LHCN-M2 (cell line): ENCODE measurements at places on chromosomes 5 and 9.

DNA sequence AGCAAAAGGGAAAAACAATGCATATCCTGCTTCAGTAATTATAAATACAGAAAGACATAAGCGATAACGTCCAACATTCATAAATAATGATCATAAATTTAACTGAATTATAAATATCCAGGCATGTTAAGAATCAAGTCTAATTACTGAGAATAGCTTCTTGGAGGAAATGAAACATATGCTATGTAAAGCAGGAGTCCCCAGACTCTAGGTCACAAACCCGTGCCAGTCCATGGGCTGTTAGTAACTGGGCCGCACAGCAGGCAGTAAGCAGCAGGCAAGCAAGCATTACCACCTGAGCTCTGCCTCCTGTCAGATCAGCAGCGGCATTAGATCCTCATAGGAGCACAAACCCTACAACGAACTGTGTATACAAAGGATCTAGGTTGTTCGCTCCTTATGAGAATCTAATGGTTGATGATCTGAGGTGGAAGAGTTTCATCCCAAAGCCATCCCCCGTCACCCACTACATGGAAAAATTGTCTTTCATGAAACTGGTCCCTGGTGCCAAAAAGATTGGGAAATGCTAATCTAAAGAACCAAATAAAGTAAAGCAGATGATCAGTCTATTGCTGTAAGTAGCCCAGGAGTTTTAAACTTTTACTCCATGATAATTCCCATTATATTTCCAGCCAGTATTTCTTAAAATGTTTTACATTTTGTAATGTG lies 50.4 kb downstream of the CERT1 start:
- DNase-seq, result no peak

- no peak for DNase-seq
Observed at GRCh38 chr5:115809946-115810345, 6.5 kb downstream of the CDO1 start.

DNA sequence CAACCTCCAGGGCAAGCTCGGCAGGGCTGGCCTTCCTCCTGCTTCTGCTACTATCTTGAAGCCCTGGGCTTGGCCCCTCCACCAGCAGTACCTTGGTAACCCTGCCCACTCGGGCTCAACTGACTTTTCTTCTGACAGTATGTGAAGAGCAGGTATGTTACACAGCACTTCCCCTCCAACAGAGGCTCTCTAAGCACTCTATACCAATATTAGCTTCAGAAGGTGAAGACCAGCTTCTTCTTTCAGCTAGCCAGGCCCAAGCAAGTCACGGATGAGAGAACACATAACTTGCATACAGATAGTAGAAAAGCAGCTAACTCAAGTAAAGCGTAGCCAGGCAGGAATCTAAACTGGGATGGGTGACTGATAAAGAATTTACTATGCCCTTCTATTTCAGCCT lies 64.3 kb downstream of the FEM1C start:
- DNase-seq, result no peak

GRCh38 chr5:37412515-37412914 lies 33.4 kb downstream of the WDR70 start:
- peak; percentile 69 for DNase-seq

GRCh38 chr5:92641031-92641962 lies 939.7 kb downstream of the NR2F1-AS1 start:
- peak; percentile 79 for DNase-seq

DNA sequence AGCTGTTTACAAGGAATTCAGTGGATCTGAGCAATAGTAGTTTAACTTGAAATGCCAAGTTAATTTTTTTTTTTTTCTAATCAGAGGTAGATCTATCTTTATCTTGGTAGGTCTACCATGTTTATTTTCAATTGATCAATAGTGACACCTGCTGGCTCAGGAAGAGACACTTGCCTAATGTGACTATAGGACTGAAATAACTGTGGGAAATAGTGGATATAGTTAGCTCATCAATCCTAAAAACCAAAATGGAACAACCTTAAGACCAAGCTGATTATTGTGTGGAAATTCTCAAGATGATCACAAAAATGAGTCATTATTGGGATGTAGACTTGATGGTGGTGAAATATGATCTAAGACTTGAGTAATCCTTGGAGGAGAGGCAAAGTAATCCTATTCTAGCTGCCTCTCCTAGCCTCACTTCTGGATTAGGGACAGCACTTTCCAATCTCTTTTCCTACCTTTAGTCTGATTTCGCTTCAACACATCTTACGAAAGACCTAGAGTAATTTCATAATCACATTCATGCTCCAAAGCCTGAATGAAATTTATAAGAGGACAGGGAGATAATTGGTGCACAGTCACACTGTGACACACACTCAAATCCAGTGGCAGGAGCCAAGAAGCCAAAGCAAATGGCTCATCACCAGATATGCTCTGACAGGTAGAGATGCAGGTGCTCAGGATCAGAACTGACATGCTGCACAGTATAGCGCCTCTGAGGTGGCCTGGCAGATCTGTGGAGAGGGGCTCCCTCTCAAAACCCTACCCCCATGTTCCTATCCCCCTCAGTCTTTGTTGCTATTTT lies 156.3 kb downstream of the HMHB1 start:
- DNase-seq, result peak; percentile 77

- no peak for DNase-seq
Observed at GRCh38 chr5:118519466-118519865, 468.9 kb downstream of the DTWD2 start.

DNA sequence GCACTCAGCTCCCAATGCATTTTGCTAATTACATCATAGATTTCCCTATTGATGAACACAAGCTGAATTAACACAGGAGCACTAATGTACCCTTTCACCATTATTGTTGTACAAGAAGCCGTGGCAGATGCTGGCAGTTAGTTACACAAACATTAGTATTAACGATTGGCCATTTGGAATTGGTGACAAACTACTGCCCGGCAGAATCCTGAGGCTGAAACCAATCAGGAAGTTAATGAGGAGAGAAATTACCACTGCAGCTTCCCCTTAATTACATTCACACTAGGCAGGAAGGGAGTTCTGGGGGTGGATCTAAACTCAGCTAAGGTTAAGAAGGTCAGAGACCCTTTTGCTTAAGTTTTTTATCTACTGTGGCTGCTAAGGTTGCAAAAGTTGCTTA lies 9.6 kb upstream of the DMRT3 start:
- no peak for DNase-seq

DNA sequence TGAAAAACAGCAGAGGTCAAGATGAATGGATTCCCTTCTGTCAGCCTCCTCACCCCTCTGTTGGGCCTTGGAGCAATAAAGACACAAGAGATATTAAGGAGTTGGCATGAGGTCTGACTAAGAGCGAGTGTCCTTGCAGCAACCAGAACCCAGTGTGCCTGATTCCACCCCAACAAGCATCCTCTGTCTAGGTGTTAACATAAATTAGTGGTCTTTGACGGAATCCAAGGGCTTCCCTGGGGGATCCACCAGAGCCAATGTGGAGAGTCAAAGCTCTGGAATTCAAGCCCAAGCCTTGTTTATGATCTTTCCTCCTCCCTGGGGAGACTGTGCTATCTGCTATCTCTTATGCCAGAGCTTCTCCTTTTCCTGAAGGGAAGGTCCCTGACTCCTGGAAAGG lies 128.1 kb upstream of the SMIM23 start:
- DNase-seq, result no peak

DNA sequence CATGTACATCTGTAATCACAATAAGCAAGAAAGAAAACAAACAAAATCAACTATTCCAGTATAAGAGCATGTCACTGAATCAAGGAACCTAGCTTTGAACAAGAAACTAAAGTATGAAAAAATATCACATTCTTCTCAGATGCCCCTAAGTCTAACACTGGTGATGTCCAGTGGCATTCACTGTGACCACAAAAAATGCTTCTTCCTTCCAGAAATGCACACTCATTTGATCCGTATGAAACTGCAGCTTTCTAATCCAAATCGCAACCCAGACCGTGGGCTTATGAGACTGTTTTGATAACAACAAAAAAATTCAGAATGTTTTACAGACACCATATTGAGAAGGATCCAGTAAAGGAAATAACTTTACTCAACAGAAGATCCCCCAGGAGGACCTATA lies 320.1 kb upstream of the TARS1 start:
- peak; percentile 83 for DNase-seq

- DNase-seq, result peak; percentile 40
Observed at GRCh38 chr9:14383294-14383693, 69.4 kb upstream of the NFIB start.

- DNase-seq, result no peak
Observed at GRCh38 chr5:134432677-134433359, 21.1 kb upstream of the CDKN2AIPNL start.

DNA sequence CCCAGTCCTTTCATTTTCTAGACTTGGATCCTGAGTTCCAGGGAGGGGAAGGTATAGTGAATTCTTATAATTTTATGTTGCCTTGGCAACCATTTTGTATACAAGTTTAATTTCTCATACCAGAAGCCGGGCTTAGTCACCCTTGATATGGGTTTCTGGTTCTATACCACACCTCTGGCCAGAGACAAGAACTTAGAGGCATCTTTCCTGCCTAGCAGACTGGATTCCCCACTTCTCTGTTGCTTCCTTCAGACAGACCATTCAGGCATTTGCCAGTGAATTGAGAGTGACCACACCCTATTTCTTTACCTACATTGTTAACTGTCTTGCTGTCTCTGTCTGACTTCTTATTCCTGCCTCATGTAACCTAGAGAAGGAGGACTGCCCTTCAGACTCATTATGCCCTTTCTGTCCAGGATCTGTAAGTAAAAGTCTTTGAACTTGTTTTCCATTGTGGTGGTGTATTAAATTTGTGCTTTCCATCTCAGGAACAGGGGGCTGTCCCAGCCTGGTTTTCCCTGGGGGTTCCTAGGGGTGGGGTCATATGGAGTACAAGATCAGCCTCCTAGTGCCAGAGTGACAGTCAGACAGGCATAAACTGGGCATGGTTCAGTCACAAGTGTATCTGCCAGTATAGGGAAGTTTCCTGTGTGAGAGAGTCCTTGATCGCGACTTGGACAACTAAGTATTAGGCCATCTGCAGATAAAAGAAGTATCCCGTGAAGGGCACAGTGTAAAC lies 27.4 kb downstream of the TNFSF8 start:
- DNase-seq, result no peak

DNA sequence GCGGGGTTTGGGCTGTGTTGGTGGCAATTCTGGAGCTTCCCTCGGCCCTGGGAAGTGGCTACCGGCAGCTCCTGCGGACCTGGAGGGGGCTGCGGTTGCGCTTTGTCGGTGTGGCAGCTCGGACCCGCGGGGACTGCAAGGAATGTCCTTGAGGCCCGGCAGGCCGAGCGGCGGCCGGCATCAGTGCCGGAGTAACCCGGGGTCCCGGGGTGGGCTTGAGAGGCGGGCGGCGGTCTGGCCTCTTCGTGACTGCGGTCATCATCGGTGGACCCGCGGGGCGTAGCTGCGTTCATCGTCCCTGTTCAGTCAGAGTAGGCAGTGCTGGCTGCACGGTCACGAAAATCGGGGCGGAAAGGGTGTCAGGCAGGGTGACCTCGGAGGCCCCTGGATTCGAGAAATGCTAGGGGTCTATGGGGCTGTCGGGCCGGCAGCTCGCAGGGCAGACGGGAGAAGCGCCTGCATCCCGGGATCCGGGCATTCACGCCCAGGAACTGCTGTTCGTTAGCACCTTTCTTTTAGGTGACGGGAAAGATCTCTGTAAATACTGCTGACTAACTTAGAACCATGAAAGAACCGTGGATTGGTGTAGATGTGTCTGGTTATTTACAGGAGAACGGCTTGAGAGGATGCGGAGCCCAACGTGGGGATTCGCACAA lies 474 bp downstream of the HMGCR start:
- no peak for DNase-seq

DNA sequence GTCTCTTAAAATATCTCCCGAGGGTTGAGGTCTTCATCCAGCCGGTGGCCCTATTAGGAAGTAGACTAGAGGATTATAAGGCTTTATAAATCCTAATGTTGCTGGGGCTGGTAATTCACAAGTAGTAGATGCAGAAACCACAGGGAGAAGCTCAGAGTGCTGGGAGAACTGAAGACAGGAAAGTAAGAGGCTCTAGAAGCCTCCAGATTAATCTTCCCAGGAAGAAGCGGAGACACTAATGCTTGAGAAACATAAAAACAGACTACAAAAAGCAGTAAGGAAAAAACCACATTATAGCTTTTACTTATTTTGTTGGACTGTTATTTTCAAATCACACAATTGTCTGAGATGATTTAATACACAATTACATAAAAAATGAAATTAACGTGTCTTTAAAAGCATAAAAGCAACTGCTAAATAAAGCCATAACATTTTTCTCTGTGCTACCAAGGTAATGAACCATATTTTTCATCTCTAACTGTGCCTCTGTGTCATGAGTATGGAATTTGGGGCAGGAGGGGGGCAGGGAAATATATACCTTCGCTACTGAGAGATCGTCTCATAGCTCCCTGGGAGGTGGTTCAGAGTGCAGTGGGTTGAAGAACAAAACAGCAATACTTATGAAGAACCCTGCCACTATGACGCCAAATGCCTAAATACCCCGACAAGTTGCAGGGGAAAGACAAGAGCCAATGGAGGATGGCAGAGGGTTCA lies 806.2 kb upstream of the WWC1 start:
- DNase-seq, result no peak

- peak; percentile 77 for DNase-seq
Observed at GRCh38 chr9:110538647-110539041, 40.9 kb downstream of the SVEP1 start.

- DNase-seq, result no peak
Observed at GRCh38 chr9:107131108-107131799, 151.8 kb upstream of the RAD23B start.

DNA sequence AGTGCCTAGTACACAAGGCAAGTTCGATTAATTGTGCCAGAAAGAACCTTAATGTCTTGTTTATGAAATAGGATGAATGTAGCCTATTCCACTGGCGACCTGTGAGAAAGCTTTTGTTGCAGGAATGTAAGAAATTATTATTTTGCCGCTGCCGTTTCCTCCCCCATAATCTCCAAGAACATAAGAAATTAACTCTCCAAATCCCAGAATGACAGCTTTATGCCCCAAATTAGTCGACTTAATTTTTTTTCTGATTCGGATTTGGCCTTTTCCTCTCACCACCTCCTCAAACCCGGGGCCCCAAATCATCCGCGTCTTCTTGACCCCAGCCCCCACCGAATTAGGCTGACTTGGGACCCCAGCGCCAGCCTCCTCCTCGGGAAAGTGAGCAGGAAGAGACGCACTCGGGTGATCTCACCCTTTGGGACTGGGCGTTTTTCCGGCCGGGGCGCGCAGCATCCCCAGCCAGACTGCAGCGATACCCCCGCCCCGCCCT lies 682 bp upstream of the SPTAN1 start:
- DNase-seq, result no peak
